ENCODE measurements at places on chromosomes 1 and 21. TPM values are rescaled to one million over a fixed set of nuclear protein-coding genes. Genes with fewer than 3 reads are reported as not detected.

Gene WRAP73
- total RNA-seq, result 17.4 TPM

Gene TCHH
- 0.30 TPM for total RNA-seq

Gene NOS1AP
- 0.18 TPM for total RNA-seq

Gene KRTAP19-3
- total RNA-seq, result not detected

Gene NCAM2
- not detected for total RNA-seq

Gene PTAFR
- total RNA-seq, result 0.16 TPM

Gene CFAP141
- not detected for total RNA-seq

Gene TCP10L
- total RNA-seq, result 0.86 TPM

Gene HSPB7
- total RNA-seq, result not detected

Gene BOLA1
- 23.8 TPM for total RNA-seq

Gene E2F2
- 2.6 TPM for total RNA-seq

Gene TSPEAR
- not detected for total RNA-seq
